ENCODE measurements at places on chromosomes 11 and 22. TPM values are rescaled to one million over a fixed set of nuclear protein-coding genes. Genes with fewer than 3 reads are reported as not detected.

CRYBB3 gene
- not detected for total RNA-seq

OR52N4 gene
- not detected for total RNA-seq

UBE2L3 gene
- total RNA-seq, result 89.7 TPM

TH gene
- total RNA-seq, result not detected

PAMR1 gene
- 0.10 TPM for total RNA-seq

ALG12 gene
- total RNA-seq, result 15.6 TPM

CAVIN3 gene
- 582 TPM for total RNA-seq

POU2AF1 gene
- not detected for total RNA-seq

PHETA2 gene
- 14.0 TPM for total RNA-seq

TRIM49C gene
- not detected for total RNA-seq

CASP12 gene
- total RNA-seq, result 0.64 TPM

GGTLC3 gene
- not detected for total RNA-seq

TEAD1 gene
- total RNA-seq, result 18.7 TPM

OSBP2 gene
- 2.3 TPM for total RNA-seq

ACTN3 gene
- not detected for total RNA-seq

HSPB2 gene
- not detected for total RNA-seq

MYRF gene
- 2.3 TPM for total RNA-seq

FGF19 gene
- total RNA-seq, result not detected

BIK gene
- 0.53 TPM for total RNA-seq

HBE1 gene
- not detected for total RNA-seq

NCAM1 gene
- 3.5 TPM for total RNA-seq

VSIG2 gene
- total RNA-seq, result 0.07 TPM

RIC3 gene
- not detected for total RNA-seq
